ENCODE measurements at places on chromosomes 12 and 14.

GRCh38 chr12:24212496-24212895 is 263.0 kb upstream of the SOX5 start:
- no peak for DNase-seq

DNA sequence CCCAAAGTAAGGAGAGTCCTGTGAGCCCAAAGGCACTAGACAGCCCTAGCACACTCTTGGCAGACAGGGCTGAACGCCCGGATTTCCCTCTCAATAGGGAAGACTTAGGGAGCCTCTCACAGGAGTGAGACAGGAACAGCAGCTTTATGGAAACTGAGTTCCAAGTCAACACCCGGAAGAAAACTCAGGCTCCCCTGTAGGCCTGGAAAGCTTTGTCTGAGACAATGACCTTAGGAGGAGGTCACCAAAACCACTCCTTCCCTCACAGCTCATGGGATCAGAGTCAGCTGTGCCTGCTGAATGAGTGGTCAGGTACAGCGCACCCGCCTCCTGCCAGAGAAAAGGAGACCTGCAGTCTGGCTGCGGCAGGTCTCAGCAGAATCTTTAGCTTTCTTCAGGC is 229.5 kb downstream of the CACNA1C start:
- no peak for DNase-seq

- DNase-seq, result no peak
These were observed 575 bp downstream of the L2HGDH start for GRCh38 chr14:50311337-50311971.

GRCh38 chr12:92747151-92747550 is 44.4 kb downstream of the PLEKHG7 start:
- no peak for DNase-seq

DNA sequence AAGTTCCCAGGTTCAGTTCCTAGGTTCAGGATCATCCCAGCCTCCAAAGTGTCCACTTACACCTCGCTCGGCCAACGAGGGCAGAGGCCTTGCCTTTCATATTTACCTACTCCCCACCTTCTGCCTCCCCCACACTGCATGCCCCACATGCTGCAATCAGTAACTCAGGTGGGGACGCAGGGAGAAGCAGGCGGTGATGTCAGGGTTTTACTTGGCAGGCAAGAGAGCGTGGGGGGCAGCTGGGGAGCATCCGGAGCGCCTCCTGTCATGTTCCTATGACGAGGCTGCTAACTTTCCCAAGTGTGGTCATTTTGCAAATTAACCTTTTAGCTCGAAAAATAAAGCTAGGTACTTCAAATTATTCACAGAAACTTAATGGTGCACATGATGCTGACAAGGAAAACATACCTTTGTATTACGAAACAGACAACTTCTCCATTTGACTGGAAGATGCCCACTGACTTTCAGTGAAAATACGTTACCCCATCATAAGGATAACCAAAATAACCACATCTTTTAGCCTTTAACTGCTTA is 53.8 kb downstream of the SETD3 start:
- DNase-seq, result no peak

DNA sequence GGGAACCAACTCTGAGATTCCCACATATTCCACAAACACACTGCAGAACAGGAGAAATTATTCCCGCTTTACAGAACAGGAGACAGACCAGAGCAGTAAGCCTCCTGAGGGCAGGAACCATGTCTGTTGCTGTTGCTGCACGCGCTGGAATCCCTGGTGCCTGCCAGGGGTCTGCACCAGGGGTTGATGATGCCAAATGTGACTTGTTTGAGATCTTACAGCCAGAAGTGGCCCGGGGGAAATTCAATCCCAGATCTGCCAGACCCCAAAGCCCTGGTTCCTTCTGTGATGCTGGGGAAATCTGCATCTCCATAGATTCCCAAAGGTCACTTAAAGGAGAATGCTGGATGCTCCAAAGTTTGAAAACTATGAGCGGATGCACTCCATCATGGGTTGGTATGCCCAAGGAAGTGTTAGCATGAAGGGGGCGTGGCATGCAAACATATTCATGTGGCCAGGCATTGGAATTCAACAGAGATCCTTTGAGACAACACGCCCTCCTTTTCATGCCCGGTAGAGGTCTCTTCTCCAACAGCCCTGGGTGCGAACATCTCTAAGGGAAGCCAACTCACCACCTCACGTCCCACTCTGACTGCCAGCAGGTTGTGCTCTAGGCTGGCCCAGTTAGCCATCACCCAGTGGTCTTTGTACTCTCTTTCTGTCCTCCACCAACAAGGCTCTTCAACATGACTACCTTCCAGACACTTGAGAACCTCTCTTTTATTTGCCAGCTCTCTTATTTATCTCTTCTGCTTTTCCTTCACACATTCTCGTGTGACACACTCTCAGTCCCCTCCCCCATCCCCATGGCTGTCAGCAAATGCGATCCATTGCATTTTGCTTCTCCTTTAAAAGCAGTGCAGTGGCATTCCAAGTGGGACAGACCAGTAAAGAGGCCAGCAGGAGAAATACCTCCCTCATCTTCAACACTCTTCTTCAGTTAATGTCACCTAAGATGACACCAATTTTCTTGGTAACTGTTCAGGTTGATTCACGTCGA is 131.3 kb downstream of the ZFP36L1 start:
- DNase-seq, result peak; percentile 15

DNA sequence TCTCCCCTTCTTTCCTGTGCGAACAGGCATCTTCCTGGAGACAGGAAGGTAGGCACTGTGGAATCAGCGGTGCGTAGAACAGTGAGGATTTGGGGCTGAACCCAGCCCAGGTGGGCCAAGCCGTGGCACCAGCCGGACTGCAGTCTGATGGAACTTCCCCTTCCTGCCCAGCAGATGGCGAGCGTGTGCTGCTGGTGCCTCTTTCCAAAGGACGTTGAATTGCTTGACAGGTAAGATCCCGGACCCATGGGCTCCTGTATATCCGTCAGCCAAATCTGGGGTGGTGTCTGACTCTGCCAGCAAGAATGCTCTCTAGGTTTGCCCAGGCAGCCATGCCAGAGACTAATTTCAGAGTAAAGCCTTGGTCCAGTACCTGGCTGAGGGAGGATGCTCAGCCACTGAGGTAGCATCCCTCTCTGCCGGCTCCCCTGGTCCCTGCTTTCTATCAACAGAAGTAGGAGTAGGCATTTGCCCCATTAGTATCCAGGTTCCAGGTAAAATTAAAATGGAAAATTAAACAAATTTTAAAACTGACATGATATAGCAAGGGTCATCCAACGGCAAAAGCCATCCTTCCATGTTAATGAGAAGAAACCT is 21.1 kb upstream of the KCNA5 start:
- DNase-seq, result peak; percentile 40

GRCh38 chr12:126936181-126936851 is 1330.7 kb upstream of the TMEM132C start:
- DNase-seq, result no peak

DNA sequence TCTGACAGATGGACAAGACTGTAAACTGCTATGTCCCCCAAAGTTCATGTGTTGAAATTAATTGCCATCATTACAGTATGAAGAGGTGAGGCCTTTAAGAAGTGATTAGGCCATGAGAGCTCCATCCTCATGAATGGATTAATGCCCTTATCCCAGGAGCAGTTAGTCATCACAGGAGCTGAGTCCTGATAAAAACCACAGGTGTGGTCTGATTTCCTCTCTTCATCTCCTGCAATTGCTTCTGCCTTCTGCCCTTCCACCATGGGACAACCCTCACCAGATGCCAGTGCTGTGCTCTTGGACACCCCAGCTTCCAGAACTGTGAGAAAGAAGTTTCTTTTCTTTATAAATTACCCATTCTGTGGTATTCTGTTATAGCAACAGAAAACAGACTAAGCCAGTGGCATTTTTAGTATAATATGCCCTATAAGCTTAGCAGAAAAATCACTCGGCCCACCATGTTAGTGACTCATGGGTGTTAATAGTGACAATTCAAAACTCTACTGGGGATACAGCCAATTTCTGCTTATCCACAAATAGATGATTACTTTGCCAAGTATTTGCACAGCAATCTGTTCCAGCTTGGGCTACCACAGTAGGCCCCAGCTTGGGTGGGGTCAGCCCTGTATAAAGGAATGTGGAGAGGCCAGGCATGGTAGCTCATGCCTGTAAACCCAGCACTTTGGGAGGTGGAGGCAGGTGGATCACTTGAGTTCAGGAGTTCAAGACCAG is 129.0 kb upstream of the BCL2L14 start:
- no peak for DNase-seq

DNA sequence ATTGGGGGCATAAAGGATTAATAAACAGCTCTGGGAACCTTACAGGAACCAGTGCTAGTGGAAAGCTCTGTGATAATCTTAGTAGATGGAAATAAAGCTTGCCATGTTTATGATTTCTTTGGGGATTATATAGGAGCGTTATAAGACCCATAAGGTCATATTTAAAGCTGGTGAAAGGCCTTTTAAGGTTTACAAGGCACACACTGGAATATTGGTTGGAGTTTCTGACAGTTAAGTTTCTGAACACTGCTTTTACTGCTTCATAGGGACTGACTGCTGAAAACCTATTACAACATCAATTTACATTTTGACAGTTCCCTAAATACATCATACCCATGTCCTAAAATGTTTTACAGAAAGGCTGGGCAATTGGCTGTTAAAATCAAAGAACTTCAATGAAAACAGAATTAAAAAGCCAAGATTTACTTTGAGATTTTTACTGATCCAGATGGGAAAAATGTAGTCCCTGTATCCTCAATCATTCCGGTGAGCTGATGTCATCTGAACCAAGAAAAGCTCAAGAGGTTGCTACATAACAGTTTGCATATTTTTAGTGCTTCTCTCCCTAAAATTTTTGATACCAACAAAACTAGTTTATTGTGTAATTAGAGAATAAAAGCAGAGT is 153.7 kb upstream of the IGF1 start:
- DNase-seq, result no peak

- no peak for DNase-seq
These were observed 16.5 kb upstream of the LUM start for GRCh38 chr12:91127751-91128150.

GRCh38 chr14:95463171-95463901 is 53.1 kb downstream of the SYNE3 start:
- peak; percentile 34 for DNase-seq

GRCh38 chr12:24904871-24905270 is 44.0 kb downstream of the BCAT1 start:
- no peak for DNase-seq

GRCh38 chr14:92585981-92586937 is 72.7 kb downstream of the RIN3 start:
- DNase-seq, result peak; percentile 54

- DNase-seq, result peak; percentile 49
These were observed 79.9 kb downstream of the BCL11B start for GRCh38 chr14:99192028-99192621.

DNA sequence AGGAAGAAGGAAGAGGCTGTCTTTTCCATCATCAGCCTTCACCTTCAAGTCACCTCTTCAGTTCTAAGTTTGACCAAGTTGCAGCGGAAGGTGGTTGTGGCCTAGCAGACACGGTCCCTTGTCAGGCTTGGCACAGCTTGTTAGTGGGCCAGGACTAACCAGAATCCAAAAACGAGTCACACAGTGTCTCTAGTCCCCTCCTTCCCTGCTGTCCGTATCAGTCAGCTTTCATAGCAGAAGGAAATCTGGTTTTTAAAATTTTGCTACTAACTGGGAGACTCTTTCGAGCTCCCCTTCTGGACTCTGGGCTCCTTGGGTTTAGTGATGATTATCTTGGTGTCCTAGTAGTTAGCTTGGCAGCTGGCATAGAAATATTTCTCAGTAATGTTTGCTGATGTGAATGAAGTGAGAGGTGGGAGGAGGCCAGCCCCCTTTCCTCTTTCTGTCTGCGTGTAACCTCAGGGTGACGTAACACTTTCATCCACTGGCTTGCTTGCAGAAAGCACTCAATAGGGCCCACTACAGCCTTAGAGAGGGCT is 3.8 kb downstream of the ETV6 start:
- peak; percentile 67 for DNase-seq

DNA sequence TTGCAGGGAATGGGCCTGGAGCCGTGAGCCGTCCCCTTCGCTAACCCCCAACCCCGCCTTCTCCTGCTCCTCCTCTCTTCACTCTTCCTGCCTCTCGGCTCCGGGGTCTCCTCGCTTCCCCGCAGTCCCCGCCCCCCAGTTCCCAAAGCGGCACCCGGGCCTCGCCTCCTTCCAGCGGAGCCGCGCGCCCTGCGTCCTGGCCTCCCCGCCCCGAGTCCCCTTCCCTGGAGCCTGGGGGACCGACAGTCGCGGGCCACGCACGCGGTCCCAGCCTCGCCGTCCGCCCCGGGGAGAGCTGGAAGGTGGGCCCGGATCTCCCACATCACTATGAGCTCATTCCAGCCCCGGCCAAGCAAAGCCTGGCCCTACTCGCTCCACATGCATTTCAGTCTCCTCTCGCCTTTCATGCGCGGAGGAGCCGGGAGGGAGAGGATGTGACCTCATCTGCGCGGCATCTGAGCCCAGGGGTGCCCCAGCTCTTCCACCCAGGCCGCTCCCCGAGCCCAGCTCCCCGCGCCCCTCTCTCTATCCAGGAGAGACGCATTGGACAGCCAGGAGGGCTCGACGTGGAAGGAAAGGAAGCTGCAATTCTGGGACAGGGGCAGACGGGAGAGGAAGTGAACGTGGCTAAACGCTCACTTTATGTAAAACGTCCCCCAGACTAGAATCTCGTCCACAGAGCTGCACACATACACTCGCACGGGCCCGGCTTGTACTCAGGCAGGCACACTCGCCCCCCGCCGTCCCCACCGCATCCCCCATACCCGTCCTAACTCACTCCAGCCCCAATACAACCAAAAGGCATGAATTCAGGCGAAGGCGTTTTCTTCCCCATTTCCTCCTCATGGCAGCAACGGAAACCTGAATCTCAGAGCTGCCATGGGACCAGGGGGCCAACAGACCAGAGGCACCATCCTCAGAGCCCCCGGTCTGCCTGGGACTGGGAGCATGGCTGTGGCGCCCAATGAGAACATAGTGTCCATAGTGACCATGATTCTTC is 108.7 kb upstream of the CCND2 start:
- peak; percentile 71 for DNase-seq

- no peak for DNase-seq
These were observed 15.2 kb upstream of the EIF5 start for GRCh38 chr14:103318750-103319419.

GRCh38 chr12:120887253-120888043 is 16.7 kb downstream of the SPPL3 start:
- DNase-seq, result peak; percentile 28

GRCh38 chr12:46839964-46840363 is 14.2 kb upstream of the SLC38A4 start:
- no peak for DNase-seq

DNA sequence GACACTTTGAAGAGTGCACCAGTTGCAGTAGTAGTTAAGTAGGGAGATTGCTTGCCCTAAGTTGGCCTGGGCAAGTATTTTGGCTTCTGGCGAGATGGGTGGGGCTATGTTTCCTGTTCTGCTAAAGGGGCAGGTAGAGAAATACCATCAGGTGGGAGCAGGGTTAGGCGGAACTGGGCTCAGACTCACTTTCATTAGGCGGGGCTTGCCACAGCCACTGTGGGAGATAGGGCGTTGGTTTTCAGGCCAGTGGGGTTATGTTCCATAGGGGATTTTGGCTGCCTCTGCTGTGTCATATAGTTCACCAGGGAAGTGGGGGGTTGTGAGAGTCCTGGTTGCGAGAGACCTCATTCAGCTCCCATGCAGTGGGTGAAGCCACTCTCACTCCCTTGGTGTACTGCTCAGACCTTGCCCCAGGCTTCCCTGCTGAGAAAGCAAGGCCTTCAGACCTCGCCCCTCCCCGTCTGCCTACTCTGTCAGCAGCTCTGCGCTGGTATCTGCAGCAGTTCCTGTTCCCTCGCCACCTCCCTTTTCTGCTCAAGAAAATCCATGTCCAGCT is 43.3 kb downstream of the AEBP2 start:
- DNase-seq, result peak; percentile 69

GRCh38 chr14:61736751-61737150 is 25.5 kb upstream of the SNAPC1 start:
- DNase-seq, result no peak
